Nasal cavity respiratory epithelium epithelial cell of viscerocranial mucosa (primary cell): ENCODE measurements at places on chromosomes 6 and 20. TPM values are rescaled to one million over a fixed set of nuclear protein-coding genes. Genes with fewer than 3 reads are reported as not detected.

The SLC16A10 gene
- not detected in 2 replicates for total RNA-seq

The TUBB2A gene
- 28.4 and 59.9 TPM in 2 replicates for total RNA-seq

The SLC22A7 gene
- total RNA-seq: not detected in 2 replicates

The SMLR1 gene
- total RNA-seq: not detected in 2 replicates

The ERVFRD-1 gene
- total RNA-seq: not detected in 2 replicates

The DLL1 gene
- total RNA-seq: 2.7 and 6.1 TPM in 2 replicates

The SPEF1 gene
- total RNA-seq: 0.14 TPM in 1 of 2 replicates, not detected in the other

The CDH26 gene
- total RNA-seq: 1.4 and 3.1 TPM in 2 replicates

The PPIL4 gene
- 37.9 and 38.3 TPM in 2 replicates for total RNA-seq

The NELFE gene
- 109 and 155 TPM in 2 replicates for total RNA-seq

The MARCKS gene
- total RNA-seq: 52.3 and 99.6 TPM in 2 replicates

The TFAP2D gene
- total RNA-seq: not detected in 2 replicates

The SYCP2L gene
- total RNA-seq: 0.85 and 2.4 TPM in 2 replicates

The CALHM5 gene
- under 0.01 and 0.21 TPM in 2 replicates for total RNA-seq

The OR2H1 gene
- total RNA-seq: not detected in 2 replicates

The SLC2A10 gene
- total RNA-seq: 6.5 and 12.1 TPM in 2 replicates

The IMPG1 gene
- total RNA-seq: not detected in 2 replicates

The PTCRA gene
- not detected in 2 replicates for total RNA-seq

The RAET1L gene
- total RNA-seq: 5.1 and 9.3 TPM in 2 replicates

The FAM83B gene
- total RNA-seq: 82.4 and 98.1 TPM in 2 replicates

The FERMT1 gene
- total RNA-seq: 53.0 and 80.4 TPM in 2 replicates
